ENCODE measurements at places on chromosomes 1 and 21. TPM values are rescaled to one million over a fixed set of nuclear protein-coding genes. Genes with fewer than 3 reads are reported as not detected.

SPRR1B gene
- total RNA-seq, result not detected

GRCh38 chr1:110441888-110442287 is 9.1 kb upstream of the PROK1 start:
- DNase-seq, result no peak

DNA sequence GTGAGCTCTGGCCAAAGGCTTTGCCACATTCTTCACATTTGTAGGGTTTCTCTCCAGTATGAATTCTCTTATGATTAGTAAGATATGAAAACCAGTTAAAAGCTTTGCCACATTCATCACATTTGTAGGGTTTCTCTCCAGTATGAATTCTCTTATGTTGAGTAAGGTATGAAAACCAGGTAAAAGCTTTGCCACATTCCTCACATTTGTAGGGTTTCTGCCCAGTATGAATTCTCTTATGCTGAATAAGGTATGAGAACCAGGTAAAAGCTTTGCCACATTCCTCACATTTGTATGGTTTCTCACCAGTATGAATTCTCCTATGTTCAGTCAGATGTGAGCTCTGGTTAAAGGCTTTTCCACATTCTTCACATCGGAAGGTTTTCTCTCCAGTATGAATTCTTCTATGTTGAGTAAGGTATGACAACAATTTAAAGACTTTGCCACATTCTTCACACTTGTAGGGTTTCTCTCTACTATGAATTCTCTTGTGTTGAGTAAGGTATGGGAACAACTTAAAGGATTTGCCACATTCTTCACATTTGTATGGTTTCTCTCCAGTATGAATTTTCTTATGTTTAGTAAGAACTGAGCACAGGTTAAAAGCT is 20.7 kb downstream of the ZNF695 start:
- no peak for DNase-seq

- DNase-seq, result no peak
These were observed 4.9 kb downstream of the NR1I3 start for GRCh38 chr1:161233102-161233501.

- no peak for DNase-seq
These were observed 8.4 kb upstream of the SLC37A1 start for GRCh38 chr21:42505090-42505726.

DNA sequence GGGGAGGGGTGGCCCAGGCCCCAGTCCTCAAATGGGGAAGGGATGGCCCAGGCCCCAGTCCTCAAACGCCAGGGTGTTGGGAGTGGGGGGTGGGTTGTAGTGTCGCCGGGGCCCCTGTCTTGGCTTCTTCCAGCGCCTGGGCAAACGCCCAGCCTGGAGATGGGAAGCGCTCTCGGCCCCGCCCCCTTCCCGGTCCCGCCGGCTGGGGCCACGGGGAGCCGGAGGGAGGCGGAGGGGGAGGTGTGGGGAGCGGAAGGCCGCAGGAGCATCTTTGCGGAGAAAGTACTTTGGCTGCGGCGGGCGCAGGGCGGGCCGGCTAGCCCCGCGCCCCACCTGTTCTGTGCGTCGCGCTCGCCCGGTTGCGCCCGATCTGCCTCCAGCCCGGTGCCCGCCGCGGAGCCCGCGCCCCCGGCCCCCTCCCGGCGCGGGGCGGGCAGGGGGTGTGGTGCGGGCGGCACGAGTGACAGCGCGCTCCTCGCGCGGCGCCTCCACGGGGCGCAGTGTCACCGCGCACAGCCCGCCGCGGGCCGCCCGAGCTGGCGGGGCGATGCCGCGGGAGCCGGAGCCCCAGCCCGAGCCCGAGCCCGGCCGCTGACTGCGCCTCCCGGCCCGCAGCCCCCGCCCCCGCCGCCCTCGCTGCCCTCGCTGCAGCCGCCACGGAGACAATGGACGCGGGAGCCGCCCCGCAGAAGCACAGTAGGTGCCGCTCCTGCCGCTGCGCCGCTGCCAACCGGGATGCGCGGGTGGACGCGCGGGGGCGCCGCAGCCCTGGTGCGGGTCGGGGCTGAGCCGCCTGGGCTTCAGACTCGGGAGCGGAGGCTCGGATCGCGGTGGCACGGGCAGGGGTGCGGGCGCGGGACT is 31.1 kb upstream of the PEX10 start:
- DNase-seq, result peak; percentile 33

GRCh38 chr1:56032096-56032676 is 547.2 kb downstream of the PLPP3 start:
- no peak for DNase-seq

CREG1 gene
- total RNA-seq, result 8.3 TPM

DNA sequence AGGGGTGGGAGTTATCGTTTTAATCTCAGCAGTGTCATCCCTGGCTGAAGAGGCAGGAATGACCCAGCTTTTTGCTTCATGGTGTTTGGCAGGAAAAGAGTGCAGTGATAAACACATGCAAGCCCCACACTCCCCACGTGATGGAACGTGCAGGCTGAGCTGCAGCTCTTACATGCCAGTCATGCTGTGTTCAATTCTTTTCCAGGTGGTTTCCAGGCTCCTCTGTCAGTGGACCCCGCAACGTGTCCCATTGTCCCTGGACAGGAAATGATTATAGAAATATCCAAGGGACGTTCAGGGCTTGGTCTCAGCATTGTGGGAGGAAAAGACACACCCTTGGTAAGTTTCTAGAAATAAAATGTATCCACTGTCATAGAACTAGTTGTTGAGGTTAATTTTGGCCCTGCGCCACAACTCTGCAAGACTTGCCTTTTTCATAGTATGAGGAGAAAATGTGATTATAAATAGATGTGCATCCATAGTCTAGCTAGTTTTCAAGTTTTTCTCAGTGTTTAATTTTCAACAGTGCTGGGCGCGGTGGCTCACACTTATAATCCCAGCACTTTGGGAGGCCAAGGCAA is 110.2 kb upstream of the L1TD1 start:
- DNase-seq, result no peak

NAV1 gene
- total RNA-seq, result 6.3 TPM

DNA sequence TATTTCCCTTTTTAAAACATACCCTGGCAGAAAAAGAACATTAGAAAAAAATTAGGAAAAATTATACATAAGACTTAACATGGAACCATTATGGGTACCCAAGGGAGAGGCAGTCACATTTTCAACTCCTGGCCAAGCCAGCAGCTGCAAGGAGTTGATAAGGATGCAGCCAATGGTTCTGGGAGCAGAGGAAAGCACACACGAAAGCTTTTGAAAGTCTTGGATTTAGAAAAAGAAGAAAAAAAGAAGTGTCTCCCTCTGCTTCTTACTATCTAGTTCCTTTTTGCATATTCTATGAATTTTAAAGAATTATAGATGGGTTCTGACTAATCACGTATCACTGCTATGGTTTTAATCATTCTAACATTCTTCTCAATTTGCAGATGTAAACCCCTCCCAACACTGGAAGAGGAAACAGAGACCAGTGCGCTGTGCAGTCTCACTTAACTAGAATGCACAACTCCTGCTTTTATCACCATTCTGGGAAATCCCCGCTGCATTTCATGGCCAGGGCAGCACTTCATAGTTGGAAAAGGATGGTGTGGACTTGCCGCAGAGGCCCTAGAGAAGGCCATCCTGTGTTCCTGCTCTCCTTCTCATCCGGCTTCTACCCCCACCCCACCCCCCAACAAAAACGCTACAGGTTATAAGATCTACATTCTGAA is 2.7 kb upstream of the CD58 start:
- no peak for DNase-seq

DNA sequence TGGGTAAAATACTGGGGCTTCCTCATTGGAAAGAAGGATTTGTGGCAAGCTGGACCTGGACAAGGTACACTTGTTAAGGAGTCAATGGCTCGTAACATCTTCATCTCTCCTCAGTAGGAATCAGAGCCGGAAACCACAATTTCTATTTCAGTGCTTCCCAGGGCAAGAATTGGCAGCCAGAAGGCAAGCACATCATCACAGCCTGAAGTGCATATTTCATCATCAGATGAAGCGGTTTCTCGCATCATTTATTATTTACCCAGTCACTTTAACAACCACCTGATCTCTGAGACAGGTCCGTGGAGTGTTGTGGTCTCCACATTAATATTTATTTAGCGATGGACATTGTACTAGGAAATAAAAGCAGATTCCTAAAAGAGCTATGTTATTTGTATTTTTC is 55.0 kb downstream of the KCNJ15 start:
- no peak for DNase-seq

MINDY1 gene
- 11.9 TPM for total RNA-seq

DNA sequence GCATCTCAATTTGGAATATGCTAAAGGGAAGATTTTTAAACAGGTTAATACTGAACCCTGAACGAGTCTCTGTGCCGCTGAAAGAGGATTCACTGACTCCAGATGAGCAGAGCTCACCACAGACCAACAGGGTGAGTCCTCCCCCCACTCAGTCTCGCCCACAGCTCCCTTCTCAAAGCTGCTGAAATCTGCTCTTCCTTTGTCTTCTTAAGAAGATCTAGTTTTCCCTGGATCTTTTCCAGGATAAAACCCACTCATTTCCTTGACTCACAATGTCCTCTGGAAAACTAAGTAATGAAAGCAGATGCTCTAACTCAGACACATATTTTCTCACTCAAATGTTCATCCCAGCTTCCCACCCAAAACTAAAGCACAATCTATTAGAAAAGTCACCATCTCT is 447.0 kb upstream of the PKN2 start:
- no peak for DNase-seq

DNA sequence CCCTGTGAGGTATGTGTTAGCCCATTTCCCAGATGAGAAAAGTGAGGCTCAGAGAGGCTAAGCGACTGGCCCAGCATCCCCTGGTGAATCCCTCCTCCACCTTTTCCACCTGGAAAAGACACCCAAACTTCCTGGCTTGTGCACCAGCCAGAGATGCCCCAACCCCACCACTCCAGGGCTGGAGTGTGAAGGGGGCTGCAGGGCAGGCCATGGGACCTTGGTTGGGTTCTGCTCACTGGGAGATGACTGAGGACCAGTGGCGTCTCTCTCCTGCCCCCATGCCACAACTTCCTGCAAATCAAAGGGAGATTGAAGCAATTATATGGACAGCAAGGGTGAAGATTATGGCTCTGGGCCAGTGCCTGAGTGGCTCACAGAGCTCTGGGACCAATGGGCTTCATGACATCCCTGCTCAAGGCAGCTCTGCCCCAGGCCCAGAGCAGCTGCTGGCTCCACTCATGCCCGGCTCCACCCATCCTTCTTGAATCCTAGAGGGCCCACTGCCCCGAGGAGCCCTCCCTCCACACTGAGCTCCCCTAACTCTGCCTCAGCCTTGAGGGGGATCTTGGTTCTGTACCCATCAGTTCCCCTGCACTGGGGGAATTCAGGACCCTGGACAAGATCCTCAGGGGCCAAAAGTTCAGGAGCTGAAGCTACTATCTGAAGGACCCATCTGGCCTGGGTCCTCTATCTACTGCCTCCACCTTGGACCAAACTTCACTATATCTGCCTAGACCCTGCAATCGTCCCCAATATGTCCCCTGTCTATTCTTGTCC is 416.9 kb downstream of the PTPRU start:
- DNase-seq, result no peak

DNA sequence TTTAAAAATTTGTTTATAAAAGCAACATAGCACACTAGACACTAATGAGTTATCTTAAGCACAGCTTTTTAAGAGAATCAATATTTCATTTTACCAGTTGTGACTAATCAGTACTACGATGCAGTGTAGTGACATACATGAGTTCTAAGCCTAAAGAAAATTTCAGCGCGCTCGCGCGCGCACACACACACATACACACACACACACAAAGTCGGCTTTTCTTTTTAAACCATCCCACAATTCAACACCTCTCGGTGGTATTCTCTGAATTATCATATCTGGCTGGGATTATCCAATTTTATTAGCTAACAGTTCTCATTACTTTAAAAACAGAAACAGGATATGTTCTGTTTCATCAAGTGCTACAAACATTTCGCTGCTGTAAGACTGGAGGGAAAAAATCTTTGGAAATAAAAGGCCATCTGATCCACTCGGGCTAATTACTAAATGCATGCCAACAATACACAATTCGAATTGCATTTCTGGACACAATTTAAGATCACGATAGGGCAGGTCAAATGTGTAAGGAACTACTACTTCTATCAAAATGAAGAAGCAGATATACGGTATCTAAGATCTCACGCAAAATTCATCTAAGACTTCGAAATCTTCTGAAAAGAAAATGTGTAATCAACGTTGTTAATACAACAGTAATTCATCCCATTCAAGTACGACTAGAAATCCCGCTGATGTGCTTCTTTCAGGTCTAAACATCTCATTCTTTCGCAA is 1.2 kb downstream of the TUT4 start:
- DNase-seq, result peak; percentile 57

- no peak for DNase-seq
These were observed 21.1 kb downstream of the C2CD2 start for GRCh38 chr21:41932576-41933312.

- no peak for DNase-seq
These were observed 22.0 kb downstream of the HHIPL2 start for GRCh38 chr1:222525951-222526350.

PGLYRP3 gene
- total RNA-seq, result not detected

DNA sequence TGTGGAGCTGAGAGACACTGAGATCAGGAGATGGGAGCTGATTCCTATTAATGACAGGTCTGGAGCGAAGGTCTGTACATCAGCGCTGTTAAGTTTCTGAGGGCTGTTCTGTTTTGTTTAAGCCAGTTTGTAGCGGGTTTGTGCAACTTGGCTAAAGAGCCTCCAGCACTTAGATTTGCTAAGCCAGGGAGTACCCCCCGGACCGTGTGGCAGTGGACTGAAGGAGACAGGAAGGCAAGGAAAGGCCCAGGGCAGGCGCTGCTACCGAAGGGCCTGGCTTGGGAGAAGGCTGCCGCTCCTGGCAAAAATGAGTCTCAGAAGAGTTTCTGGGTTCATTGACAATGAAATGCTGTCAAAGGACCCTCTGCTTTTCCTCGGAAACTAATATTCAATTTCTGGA is 139.3 kb upstream of the ZNF644 start:
- no peak for DNase-seq

DNA sequence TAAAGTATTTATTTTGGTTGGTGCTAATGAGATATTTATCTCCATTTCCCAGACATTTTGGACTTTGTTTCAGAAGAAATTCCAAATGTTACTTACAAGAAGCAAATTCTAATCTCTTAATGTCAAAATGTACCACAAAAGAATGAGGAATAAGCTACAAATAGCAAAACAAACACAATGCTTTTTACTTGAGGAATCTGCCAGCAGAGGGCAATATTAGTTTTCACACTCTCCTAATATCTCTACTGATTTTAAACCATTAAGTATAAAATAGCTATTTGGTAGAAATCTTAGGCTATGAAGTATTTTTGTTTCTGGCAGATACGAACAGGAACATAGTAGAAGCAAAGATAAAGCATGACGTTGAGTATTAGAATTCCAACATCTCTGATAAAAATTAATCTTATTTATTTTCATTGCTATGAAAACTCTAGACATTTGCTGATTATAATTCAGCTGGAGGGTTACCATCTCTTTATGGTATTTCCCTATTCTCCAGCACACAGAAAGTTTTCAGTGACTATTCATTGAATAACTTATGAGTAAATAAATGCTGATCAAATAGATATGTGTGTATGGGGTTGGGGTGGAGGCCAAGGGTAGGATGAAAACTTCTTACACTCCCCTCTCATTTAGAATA is 13.4 kb upstream of the HMCN1 start:
- no peak for DNase-seq

- DNase-seq, result no peak
These were observed 22.2 kb downstream of the THEMIS2 start for GRCh38 chr1:27894521-27894920.

PADI1 gene
- not detected for total RNA-seq

GRCh38 chr1:191371626-191372025 is 786.6 kb upstream of the RGS18 start:
- no peak for DNase-seq

P3R3URF gene
- not detected for total RNA-seq

VHLL gene
- 0.65 TPM for total RNA-seq

Measured in activated T-cell treated with anti-CD3 and anti-CD28 coated beads, Interleukin-2, amount 50 U/mL, for 72 hours (primary cell).